Upper lobe of left lung (tissue), 6 donors: ENCODE measurements at places on chromosomes 7 and 10.

GRCh38 chr7:11430112-11430511 is 401.9 kb downstream of the THSD7A start:
- no peak for DNase-seq

GRCh38 chr10:77249901-77250459 is 387.6 kb downstream of the KCNMA1 start:
- no peak for DNase-seq

- DNase-seq = no peak
Observed at GRCh38 chr7:137839903-137840779, 6.6 kb downstream of the DGKI start.

DNA sequence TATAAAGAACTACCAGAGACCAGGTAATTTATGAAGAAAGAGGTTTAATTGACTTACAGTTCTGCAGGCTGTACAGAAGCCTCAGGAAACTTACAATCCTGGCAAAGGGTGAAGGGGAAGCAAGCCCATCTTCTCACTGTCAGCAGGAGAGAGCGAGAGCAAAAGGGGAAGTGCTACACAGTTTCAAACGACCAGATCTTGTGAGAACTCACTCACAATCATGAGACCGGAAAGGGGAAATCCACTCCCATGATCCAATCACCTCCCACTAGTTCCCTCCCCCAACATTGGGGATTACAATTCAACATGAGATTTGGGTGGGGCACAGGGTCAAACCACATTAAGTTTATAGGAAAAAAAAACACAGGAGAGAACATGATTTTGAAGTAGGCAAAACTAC is 222.1 kb upstream of the SHH start:
- DNase-seq = no peak

GRCh38 chr10:8229153-8229552 is 174.7 kb downstream of the GATA3 start:
- DNase-seq = no peak

GRCh38 chr7:127791446-127792189 is 139.6 kb downstream of the SND1 start:
- no peak for DNase-seq

DNA sequence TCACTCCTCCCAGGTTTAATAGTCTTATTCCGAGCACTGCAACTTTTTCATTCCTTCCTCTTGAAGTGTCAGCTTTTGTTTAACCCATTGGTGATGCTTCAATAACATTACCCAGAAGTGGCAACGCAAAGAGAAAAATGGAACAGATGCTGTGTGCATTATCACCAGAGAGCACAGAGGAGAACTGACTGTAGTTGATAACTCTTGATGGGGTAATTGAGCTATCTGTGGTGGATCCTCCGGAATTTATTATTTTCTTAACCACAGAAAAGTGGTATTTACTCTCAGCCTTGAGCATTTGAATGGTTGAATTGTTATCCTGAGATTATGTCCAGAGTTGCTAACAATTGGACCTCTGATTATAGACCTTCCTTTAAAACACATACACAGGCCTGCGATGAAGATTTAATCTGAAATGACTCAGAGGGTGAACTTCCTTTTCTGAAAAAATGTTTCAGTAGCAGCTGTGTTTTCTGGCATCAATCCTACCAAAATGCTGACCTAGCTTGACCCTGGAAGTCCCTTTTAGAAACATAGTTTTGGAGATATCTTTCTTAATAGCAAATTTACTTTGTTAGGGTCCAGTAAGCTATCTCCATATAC is 1584.4 kb upstream of the LRRTM3 start:
- DNase-seq = no peak

DNA sequence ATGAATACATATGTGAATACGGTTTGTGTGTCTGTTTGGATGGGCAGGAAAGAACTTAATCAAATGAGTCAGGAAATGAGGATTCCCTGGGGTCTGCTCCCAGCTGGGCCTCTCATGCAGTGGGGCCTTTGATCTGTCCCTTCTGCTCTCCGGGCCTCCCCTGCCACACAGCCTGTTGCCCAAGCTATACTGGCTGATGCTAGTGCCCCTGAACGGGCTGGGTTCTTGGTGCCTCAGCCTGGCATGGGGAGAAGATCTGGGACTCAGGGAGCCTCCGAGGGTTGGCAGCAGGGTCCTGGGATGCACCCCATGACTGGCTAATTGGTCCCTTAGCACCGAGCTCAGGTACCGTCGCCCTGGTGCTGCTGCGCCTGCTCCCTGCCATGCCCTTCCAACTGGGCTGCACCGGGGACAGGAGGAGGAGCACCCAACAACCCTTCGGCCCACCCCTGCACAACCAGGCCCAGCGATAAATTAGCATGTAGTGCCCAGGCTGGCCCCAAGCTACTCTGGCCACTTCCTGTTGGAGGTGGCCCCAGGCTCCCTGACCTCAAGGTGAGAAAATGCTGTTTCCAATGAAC is 59.9 kb upstream of the DUSP5 start:
- no peak for DNase-seq

DNA sequence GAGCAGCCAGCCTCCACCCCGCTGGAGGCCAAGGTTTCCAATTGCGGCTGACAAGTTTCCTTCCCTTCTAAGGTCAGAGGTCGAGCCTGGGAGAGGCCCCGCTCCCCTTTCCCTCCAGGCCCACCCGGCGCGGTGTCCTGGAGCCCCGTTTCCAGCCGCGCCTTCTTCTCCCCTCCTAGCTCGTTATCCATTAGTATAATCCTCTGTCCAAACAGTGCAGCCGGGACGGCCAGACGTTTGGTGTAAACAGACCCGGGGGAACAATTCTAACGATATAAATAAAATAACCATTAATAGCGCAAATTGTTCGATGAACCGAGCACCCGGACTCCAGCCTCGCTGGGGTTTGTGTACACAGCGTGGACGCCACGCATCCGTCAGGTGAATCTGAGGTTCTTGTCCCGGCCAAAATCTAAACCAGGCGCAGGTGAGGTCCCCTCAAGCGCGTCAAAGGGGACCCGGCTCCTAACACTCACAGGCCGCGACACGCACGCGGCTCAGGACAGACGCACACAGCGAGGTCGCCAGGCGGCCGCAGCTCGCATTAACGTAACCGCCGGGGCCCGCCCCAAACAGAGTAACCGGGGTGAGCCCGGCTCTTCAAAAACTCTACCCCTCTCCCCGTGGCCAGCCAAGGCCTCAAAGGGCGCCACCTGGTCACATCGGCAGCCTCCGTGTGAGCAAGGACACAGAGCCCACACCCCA is 10.8 kb upstream of the NKX2-3 start:
- no peak for DNase-seq

GRCh38 chr7:1290679-1291356 is 58.1 kb downstream of the UNCX start:
- peak; percentile 81 for DNase-seq

DNA sequence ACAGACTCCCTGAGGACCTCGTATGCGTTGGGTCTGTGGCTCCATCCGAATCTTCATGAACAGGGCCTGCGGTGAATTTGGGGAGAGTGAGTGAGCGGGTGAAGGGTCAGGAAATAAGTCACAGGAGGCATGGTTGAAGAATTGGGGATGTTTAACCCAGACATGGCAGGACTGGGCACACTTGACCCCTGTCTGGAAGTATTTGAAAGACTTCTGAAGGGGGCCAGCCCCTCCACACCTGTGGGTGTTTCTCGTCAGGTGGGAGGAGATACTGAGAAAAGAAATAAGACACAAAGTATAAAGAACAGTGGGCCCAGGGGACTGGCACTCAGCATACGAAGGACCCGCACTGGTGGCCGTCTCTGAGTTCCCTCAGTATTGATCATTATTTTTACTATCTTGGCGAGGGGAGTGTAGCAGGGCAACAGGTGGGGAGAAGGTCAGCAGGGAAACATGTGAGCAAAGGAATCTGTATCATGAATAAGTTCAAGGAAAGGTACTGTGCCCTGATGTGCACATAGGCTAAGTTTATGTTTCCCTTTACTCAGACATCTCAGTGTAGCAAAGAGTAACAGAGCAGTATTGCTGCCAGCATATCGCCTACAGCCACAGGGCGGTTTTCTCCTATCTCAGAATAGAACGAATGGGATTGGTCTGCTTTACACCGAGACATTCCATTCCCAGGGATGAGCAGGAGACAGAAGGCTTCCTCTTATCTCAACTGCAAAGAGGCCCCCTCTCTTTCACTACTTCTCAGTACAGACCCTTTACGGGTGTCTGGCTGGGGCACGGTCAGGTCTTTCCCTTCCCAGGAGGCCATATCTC is 38.2 kb upstream of the PFKFB3 start:
- no peak for DNase-seq

DNA sequence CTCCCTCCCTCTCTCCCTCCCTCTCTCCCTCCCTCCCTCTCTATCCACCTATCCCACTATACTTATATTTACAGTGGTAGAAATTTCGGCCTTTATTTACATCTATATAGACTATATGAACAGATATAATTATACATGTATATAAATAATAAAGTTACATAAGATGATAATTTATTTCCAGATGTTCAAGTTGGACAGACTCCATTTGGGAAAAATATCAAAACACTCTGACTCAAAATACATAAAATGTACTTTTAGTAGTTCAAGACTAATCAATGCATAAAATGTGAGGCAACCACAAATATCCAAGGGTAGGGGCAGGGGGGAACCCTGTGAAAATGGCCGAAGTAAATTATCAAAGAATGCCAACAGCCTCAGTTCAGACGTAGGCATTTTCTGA is 203.0 kb downstream of the FANK1 start:
- no peak for DNase-seq

DNA sequence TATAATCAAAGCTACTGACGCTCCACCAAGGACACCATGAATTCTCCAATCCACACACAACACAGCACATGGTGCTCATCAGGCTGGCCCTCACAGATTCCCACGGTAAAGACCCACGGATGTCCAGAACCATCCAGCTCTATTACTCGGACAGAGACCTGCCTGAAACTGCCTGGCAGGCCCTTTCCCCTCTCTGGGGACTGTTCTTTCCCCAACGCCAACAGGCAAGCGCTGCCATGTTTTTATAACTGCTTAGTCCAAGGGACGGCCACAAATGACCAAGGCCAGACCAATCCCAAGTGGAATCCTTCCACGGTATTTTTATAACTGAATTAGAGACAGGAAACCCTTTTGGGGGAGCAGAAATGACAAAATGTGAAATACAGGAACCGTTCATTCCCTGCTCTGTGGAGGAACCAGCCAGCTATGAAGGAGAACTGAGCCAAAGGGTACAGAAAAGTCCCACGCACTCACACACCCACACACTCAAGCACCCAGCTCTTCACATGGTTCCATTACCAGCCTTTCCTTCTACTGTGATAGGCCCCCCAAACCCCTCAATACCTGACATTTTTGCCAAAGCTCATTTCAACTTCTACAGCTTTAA is 4.1 kb downstream of the PIP4K2A start:
- DNase-seq = no peak

DNA sequence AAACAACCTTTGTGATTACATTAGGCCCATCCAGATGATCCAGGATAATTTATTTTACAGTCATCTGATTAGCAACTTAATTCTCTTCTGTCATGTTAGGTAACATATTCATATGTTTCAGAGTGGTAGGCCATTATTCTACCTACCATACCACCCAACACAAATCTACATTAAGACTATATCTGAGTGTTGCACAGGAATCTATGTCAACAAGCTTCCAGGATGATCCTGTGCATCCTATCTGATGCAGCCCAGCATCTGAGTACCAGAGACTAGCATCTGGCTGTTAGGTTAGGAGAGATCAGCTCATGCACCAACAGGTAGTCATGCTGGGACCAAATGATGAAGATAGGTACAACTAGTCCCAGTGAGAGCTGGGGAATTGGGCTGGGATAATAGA is 1.3 kb upstream of the DDX56 start:
- no peak for DNase-seq

GRCh38 chr10:94085766-94086437 is 92.2 kb downstream of the PLCE1 start:
- no peak for DNase-seq

GRCh38 chr7:129160161-129160905 is 15.8 kb downstream of the TSPAN33 start:
- DNase-seq = no peak

- DNase-seq = peak; percentile 24
Observed at GRCh38 chr7:44282601-44283171, 42.7 kb downstream of the CAMK2B start.

DNA sequence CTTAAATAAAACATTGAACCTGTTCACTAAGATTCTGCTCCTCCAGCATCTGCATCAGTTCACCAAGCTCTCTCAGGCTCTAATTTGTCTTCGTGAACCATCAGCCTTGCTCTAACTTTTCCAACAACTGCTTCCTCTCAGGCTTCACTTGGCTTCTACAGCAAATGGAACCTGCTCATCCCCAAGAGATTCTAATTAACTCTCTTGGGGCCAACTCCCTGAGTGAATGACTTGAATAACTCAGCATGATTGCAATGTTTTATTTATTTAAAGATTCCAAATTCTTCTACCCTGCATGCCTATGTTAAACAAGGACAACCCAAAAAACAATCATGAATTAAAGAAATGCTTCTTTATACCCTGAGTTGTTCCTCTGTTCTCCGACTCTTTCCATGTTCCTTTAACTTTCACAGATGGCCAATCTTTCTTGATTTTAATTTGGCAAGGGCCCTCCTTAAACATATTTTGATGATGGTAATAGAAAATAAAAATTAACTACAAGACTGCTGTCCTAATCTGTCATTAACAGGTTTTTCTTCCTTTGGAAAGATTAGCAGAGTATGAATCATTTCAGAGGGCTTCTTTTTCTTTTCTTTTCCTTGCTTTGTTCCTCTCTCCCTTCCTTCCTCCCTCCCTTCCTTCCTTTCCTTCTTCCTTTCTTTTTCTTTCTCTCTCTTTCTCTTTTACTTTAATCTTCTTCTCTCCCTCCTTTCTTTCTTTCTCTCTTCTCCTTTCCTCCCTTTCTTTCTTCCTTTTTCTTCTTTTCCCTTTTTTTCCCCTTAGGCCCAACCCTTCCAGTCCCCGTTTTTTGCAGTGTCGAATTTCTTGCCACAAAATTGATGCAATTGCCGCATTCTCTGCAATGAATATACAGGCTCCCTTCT is 195.0 kb upstream of the RHOBTB1 start:
- DNase-seq = no peak

DNA sequence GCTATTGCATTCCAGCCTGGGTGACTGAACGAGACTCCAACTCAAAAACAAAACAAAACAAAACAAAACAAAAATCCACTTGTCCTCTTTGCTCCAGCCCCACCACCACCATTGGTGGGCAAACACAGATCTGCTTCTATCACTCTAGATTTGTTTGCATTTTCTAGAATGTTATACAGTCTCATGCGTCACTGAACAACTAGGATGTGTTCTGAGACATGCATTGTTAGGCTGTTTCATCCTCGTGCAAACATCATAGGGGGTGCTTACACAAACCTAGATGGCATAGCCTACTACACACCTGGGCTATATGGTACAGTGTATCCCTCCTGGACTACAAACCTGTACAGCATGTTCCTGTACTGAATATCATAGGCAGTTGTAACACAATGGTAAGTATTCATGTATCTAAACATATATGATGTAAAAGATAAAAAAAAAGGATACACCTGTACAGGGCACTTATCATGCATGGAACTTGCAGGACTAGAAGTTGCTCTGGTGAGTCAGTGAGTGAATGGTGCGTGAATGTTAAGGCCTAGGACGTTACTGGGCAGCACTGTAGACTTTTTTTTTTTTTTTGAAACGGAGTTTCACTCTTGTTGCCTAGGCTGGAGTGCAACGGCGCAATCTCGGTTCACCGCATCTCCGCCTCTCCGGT is 45.3 kb downstream of the BTBD16 start:
- no peak for DNase-seq

GRCh38 chr7:21911341-21911875 is 34.3 kb downstream of the CDCA7L start:
- no peak for DNase-seq
